ENCODE measurements at places on chromosomes 16 and 17.
A peak's percentile ranks its signal among the peaks of the same experiment; 100 is the strongest.

- no peak for DNase-seq
Measured at GRCh38 chr17:53912117-53912516, 89.4 kb downstream of the KIF2B start.

- DNase-seq: no peak
Measured at GRCh38 chr17:17494870-17495535, 1.2 kb downstream of the RASD1 start.

- no peak for DNase-seq
Measured at GRCh38 chr16:81542609-81543570, 98.3 kb downstream of the CMIP start.

- DNase-seq: no peak
Measured at GRCh38 chr17:82238472-82239201, 9.8 kb downstream of the SLC16A3 start.

DNA sequence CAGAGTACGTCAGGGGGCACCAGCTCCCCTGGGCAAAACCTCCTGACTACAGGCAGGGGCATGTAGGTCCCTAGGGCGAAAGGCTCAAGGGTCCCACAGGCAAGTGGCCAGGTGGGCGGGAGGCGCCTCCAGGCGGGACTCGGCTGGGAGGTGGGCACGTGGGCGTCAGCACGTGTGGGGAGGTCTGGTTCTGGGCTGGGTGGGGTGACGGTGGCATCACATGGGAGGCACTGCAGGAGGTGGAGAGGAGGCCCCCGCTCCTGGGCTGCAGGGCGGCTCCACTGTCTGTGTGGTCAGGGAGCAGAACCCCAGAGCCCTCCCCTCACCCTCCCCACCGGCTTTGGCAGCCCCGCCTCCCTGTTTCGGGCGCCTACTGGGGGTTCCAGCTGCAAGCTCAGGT, 52.7 kb downstream of the ACTG1 start:
- DNase-seq: no peak

GRCh38 chr16:50747207-50747956, 5.5 kb downstream of the CYLD start:
- DNase-seq: no peak

DNA sequence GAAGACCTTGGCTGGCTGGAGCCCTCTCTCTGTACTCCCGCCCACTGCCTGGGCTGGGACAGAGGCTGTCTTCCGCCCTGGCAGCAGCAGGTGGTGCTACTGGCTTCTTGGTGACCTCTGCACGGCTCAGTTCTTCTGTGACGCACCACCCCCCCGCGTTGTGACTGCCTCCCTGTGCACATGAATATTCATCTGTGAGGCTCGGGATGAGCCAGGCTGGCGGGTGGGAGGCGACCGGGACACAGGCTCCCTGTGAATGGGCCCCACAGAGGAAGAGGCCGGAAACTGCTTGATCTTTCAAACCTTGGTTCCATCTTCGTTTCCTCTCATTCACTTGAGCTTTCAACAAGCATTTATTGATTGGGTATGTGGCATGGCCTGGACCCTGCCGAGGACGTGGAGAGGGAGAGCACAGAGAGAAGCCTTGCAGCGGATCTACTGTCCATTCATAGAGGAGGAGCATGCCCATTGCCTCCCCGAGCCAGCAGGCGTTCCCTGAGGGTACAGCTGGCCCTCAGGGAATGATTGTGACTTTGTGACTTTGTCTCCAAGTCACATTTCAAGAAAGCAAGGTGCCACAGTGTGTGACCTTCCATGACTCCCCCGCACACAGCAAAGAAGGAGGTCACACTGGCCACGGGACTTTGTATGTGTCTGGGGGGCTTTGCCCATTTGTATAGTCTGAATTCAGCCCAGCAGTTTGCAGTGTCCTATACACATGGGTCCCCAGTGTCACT, 45.0 kb downstream of the B9D1 start:
- no peak for DNase-seq

DNA sequence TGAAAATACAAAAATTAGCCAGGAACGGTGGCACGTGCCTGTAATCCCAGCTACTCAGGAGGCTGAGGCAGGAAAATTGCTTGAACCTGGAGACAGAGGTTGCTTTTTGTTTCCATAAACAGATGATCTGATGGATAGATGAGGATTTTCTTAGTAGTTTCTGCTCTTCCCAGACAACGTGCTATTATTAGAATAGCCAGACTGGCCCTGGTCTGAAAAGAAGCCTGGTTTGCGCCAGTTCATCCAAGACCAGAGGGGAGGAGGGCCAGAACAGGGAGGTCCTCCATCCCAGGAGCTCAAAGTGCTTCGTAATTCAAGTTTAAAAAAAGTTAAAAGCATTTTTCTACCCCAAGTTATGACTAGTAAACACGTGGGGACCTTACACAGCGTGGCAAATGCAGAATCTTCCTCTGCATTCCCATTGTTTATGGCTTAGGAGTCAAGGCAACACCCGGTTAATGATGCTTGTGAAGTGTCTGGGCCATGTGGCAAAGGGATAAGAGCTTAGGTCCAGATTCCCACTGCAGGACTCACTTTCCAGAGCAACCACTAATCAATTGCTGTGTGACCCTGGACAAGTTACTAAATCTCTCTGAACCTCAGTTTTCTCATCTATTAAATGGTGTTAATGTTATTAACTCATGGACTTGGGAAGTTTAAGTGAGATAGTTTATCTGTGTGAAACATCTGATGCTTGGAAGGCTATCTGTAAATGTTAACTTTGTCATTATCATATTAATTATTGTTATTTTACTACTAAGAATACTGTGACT, 205.4 kb downstream of the CCDC182 start:
- DNase-seq: no peak

DNA sequence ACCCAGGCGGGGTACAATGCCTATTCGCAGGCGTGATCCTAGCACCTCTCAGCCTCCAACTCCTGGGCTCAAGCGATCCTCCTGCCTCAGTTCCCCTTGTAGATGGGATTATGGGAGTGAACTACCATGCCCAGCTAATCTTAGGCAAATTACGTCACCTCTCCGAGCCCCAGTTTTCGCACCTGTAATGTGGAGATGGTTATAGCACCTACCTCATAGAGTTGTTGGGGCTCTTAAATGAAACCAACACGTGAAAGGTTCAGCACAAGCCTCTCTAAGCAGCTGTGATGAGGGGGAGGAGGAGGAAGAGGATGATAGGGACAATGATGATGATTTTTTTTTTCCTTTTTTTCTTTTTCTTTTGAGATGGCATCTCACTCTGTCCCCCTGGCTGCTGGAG, 59.9 kb downstream of the ABR start:
- DNase-seq: no peak

DNA sequence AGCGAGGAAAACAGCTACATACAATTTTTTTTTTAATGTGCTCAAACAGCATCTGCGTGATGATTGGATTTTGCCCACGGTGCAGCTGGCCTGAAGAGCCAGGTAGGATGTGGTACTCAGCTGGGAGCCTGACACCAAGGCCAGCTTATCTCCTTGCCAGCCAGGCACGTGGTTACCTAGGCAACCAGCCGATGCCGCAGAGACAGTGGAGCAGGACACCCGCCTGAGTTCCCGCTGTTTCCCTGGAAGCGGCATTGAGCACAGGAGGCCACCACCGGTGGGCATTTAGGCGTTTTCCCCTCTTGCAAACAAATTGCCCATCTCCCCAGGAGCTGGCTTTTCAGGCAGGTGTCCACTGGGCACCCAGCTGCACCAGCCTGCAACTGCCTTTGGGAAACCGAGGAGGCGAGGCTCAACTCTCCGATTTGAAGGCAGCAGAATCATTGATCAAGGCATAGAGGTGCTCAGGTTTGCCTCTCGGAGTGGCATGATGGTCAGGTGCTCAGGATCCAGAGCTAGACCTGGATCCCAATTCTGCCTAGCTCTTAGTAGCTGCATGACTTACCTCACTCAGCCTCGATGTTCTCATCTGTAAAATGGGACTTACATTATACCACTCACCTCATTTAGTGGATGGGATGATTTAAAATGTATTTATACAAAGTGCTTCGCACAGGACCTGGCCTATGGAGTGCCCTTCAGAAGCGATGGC, 137.5 kb upstream of the PLCG2 start:
- no peak for DNase-seq

DNA sequence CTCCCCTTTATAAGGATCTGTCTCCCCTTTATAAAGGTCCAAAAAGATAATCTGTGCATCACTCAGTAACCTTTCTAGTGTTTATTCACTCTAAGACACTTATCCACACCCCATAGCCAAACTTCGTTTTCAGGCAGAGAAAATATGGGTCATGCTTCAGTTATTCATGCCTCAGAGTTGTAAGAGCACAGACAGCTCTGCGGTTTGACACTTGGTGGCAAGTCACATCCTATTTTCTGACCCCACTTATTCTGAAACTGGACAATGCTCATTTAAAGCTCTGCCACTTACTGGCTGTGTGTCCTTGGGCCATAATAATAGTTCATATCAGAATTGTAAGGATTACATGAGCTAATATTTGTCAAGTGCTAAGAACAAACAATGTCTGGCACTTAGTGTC, 2.0 kb upstream of the KRTAP2-1 start:
- no peak for DNase-seq

- DNase-seq: no peak
Measured at GRCh38 chr17:35287286-35287811, 44.5 kb downstream of the SLFN5 start.

DNA sequence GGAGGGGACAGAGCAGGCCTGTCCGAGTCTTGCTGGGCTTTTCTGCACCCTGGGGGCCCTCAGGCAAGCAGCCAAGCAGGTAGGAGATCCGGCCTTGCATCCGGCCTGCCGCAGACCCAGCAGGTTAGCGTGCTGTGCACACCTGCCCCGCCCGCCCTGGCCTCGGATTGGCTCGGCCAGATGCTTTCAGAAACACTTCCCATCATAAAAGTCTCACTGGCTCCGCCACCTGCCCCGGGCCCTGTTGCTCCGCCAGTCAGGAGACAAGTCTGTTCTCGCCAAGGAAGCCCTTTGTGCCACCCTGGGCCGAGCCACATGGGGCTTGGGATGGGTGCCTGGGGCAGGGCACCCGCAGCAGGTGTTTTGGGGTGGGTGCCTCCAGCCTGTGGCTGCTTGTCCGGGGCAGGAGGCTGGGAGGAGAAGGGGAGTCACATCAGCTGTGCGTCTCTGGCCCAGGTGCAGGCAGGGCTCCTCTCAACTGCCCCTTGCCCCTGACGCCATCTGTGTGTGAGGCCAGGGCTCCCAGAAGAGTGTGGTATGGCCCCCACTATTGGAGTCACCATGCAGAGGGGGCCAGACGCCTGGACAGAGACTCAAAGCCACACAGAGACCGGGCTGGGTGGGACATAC, 228.2 kb upstream of the GSE1 start:
- DNase-seq: no peak

GRCh38 chr16:4265676-4266075, 7.1 kb downstream of the TFAP4 start:
- no peak for DNase-seq

DNA sequence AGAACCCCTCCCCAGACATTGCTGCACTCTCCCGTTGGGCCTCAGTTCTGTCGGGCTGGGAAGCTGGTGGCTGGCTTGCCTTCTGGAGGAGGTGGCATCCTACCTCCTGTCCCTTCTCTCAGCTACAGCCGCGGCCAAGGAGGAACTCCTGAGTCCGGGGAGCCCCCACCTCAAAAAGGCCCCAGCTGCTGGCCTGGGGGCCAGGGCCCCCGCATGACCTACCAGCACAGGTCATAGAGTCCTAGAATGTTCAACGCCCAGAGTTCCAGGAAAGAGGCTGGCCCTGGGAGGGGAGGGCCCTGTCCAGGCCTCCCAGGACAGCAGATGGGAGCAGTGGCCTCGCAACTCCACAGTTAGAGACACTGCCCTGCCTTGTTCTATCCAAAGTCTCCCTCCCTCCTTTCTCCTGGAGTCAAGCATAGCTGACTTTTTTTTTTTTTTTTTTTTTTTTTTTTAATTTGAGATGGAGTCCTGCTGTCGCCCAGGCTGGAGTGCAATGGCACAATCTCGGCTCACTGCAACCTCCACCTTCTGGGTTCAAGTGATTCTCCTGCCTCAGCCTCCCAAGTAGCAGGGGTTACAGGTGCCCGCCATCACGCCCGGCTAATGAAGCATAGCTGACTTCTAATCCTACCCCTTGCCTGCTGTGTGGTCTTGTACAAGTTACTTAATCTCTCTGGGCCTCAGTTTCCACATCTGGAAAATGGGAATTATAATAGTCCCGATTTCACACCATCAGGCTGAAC, 7.1 kb downstream of the CARHSP1 start:
- DNase-seq: no peak

GRCh38 chr16:59341368-59341767, 607.3 kb upstream of the GOT2 start:
- no peak for DNase-seq

DNA sequence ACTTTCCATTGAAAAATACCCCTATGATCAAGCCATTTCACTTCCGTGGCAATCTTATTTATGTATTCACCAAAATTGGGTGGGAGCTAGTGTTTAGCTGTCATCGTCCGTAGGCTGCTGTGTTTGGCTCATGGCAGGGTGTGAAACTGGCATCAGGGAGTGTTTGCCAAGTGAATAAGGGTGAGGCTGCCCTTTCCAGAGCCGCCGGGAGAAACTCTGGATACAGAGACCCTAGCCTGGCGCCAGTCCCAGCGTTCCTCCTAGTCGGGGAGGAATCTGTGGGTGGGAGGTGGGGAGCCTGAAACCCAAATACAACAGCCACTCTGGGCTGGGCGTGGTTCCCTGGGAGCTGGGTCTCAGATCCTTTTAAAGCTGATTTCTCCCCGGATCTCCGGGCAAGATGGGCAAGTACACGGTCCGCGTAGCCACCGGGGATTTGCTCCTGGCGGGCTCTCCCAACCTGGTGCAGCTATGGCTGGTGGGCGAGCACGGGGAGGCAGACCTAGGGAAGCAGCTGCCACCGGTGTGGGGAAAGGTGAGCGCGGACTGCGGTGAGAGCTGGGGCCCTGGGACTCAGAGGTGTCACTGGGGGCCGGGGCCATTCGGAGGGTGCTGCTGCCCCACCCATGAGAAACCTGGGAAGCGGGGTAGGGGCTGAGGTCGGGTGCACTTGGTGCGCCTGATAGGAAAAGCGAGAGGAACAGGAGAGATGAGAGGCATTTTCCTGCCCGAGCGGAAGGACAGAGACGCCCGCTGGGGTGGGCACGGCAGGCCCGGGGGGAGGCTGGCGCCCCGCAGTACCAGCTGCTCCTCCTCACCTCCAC, 62.1 kb upstream of the TEKT1 start:
- DNase-seq: no peak

DNA sequence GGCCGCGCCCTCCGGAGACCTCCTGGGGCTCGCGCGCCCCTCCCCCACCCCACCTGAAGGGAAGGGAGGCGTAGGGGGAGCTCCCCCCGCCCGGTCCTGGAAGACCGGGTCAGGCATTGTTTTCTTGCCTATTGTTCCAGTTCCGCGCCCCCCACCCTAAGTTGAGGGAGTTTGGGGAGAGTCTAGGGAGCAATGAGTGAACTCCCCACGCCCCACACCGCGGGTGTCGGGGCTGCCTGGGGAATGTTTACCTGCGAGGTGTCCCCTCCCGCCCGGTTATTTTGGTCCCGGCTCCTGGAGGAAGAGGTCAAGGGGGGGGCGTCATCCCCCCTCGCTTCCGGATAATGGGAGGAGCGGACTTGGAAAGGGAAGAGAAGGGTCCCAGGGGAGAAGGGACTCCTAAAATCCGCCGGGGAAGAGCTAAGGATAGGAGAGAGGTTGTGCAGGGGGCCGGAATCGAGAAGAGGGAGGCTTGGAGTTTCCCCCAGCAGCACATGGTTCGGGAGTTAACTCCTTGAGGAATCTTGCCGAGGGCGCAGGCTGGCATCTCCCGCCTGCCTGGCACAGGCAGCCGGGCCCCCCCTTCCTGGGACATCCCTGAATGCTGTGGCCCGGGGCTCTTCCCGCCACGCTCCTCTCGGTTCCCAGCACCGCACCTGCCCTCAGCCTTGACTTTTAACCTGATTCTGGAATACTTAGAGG, 881 bp downstream of the MLLT6 start:
- peak; percentile 34 for DNase-seq

Measured in activated naive CD4-positive, alpha-beta T cell (primary cell).